ENCODE measurements at places on chromosomes 5 and 9. TPM values are rescaled to one million over a fixed set of nuclear protein-coding genes. Genes with fewer than 3 reads are reported as not detected.
A peak's percentile ranks its signal among the peaks of the same experiment; 100 is the strongest.

DNA sequence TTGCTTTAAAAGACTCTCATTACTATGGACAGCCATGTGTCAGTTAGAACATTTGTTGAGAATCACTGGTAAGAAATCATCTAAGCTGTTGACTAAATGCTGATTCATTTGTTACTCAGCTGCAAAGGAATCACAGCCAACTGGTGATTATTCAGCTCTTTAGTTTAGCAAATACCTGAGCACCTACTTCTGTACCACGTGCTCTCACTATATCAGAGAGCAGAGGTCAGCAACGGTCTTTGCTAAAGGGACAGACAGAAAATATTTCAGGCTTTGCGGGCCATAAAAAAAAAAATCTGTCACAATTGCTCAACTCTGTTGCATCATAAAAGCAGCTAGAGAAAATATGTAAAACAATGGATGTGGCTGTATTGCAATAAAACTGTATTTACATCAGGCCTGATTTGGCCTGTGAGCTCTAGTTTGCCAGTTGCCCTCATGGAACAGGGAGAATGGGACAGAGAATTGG is 377.6 kb downstream of the DNAH5 start:
- peak; percentile 83 for DNase-seq

DNA sequence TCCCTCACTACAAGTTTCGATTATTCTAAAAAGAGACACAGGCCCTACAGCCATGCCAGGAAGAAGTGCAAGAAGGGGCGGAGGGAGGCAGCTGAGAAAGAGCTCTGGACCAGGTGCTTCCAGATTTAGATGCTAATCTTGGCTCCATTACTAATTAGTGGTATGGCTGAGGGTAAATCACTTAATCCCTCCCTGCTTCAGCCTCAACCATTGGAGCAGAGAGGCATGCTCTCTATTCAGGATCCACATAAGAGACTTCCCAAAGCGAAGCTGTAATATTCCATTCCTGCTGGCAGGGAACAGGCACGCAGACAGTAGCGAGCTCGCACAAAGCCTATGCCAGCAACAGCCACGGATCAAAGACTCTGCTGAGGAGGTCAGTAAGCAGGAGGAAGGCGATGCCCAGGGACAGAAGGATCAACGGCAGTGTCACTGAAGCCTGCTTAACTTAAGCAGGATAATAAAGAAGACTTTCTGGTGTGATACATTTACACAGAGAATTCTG is 24.2 kb downstream of the LIFR start:
- no peak for DNase-seq

GRCh38 chr5:113508756-113509155 is 4.7 kb upstream of the YTHDC2 start:
- peak; percentile 34 for DNase-seq

IL5 gene
- not detected for total RNA-seq

- DNase-seq: no peak
These were observed 68.1 kb downstream of the ACTL7B start for GRCh38 chr9:108787690-108788048.

DNA sequence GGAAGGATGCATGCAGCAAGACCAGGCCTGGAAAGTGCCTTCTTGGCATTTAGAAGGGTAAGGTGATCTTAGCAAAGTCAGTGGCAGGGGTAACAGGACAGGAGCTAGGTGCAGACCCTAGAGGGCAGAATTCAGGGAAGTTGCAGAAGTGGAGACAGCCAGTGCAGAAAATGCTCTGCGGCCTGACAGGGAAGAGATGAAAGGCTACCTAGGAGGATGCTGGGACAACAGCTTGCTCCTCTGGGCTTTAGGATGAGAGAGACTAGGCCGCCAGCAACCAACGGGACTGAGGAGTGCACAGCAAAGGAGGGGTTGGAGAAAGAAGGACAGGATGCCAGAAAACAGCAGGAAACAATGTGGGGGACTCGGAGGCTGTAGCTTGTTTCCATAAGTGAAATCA is 219.9 kb downstream of the FSTL4 start:
- no peak for DNase-seq

- DNase-seq: no peak
These were observed 10.0 kb downstream of the MAP1B start for GRCh38 chr5:72117307-72117706.

TRIM52 gene
- total RNA-seq: 15.6 TPM

PCDHGB2 gene
- total RNA-seq: 5.7 TPM

- DNase-seq: peak; percentile 70
These were observed 86.7 kb downstream of the SLC1A3 start for GRCh38 chr5:36692791-36693763.

- no peak for DNase-seq
These were observed 46.5 kb downstream of the PTBP3 start for GRCh38 chr9:112286926-112287325.

DNA sequence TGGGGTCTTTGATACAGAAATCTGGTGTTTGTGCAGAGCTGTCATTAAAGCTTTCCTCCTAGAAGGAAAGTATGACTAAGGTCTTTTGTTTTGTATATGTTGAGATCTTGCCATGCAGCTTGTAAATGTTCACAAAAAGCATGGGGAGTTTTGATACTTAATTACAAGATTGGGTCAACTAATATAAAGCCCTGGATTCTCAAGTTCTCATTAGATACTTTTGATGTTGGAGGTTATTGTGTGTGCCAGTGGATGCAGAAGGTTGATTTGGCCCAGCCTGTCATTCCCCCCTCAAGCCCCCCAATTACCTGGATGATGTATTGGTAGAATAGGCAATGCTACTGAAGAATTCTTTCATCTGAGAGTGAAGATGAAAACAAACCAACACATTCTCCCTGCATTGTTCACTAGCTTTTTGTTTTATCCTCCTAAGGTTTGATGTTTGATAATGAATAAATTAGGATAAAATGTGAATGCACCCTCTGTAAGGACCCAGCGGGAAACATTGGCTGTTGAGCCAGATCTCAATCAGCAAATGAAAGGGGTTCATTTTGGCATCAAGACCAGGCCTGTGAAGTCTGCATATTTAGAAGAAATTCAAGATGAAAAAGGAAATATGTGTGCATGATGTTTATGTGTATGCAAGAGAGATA is 61.9 kb upstream of the ADAMTS19 start:
- DNase-seq: no peak

GRCh38 chr5:66633754-66634153 is 37.6 kb downstream of the MAST4 start:
- no peak for DNase-seq

DNA sequence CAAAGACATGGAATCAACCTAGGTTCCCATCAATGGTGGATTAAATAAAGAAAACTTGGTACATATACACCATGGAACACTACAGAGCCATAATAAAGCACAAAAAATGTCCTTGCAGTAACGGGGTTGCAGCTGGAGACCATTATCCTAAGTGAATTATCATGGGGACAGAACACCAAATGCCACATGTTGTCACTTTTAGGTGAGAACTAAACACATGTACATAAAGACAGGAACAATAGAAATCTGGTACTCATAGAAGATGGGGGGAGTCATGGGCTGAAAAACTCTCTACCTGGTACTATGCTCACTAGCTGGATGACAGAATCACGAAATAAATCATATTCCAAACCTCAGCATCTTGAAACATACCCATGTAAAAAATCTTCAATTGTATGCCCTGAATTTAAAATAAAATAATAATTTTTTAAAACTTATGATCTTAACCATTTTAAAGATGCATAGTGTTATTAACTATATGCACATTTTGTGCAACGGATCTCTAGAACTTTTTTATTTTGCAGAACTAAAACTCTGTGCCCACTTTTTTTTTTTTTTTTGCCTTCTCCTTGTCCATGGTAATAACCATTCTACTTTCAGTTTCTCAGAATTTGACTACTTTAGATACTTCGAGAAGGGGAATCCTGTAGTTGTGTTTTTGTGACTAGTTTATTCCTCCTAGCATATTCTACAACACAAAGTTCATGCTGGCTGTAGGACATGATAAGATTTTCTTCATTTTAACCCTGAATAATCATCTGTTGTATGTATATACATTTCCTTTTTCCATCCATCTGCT is 1081.6 kb upstream of the ACO1 start:
- no peak for DNase-seq

DNA sequence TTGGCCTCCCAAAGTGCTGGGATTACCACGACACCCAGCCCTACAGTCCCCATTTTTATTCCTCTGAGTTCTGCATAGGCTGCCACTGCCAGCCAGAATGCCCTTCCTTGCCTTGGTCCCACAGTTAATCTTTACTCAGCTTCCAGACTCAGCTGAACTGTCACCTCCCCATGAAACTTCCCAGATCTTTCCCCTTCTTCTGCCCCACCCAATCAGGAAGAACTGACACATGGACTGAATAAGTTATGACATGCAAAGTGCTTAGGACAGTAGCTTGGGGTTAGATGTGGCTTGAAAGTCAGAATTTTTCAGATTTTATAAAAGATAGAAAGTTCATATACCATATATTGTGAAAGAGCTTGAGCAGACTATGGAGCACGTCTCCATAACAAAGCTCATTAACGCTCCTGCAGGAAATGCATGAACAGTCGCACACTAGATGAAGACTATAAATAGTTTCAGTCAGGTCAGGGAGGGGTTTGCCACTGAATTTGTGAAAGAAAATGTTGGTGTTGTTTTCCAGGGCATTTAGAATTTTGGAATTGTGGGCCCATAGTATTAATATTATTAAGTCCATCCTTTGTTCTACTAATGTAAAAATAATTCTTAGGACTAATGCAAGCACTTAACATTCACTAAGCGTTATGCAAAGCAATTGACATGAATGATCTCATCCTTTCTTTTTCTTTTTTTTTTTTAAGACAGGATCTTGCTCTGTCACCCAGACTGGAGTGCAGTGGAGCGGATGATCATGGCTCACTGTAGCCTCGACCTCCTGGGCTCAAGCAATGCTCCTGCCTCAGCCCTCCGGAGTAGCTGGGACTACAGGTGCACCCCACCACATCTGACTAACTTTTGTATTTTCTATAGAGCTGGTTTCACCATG is 36.1 kb upstream of the DENND1A start:
- no peak for DNase-seq

DNA sequence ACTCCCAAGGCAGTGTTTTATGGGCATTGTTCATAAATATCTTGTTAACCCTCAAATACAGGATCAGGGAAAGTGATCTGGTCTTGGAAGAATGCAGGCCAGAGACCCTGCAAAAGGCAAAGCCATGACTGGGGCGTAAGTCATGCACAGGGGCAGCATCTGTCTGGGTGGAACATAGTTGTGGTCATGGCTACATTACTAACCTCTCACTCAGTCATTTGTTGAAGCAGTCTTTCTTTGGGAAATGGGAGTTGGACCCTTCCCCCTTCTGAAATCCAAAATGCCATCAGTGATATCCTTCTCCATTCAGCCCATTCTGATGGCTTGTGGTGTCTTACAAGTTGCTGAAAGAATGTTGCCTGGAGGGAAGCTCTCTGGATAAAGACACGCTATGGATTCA is 68.1 kb downstream of the GDNF start:
- peak; percentile 95 for DNase-seq

PCDH1 gene
- 0.90 TPM for total RNA-seq

OCLN gene
- 3.0 TPM for total RNA-seq

CSF1R gene
- total RNA-seq: under 0.01 TPM

CDH9 gene
- total RNA-seq: 0.16 TPM

LRRC19 gene
- total RNA-seq: not detected

- DNase-seq: peak; percentile 7
These were observed 964.9 kb downstream of the MAT2B start for GRCh38 chr5:164470312-164470711.

GRCh38 chr5:17723876-17724275 is 89.6 kb downstream of the TAF11L14 start:
- DNase-seq: no peak

PCDHGC3 gene
- 53.7 TPM for total RNA-seq

GRCh38 chr5:99600952-99601351 is 672.1 kb upstream of the CHD1 start:
- DNase-seq: no peak

- peak; percentile 19 for DNase-seq
These were observed 82.8 kb upstream of the TLE1 start for GRCh38 chr9:81772144-81772543.

- no peak for DNase-seq
These were observed 6.8 kb upstream of the CCL21 start for GRCh38 chr9:34716711-34717110.

DNA sequence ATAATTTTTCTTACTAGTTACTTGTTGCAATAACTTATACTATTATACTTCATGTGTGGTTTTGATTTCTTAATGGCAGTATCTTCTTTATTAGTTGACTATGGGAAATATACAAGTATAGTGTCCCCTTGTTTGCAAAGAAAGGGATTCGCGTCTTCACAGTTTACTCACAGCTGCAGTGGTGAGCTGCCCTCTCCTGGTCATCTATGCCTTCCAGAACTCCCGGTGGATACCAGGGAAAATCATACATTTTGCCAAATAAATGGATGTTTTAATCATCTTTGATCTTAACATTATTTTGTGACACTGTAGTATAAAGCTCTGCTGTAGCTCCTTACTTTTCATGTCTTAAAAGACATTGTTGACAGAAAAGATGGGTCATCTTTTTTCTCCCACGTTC is 142.0 kb downstream of the ZCCHC7 start:
- peak; percentile 63 for DNase-seq

ARL14EPL gene
- total RNA-seq: 0.18 TPM

NFX1 gene
- total RNA-seq: 27.5 TPM

ARHGEF39 gene
- total RNA-seq: 3.9 TPM

GRCh38 chr5:81207009-81207408 is 26.1 kb upstream of the CKMT2 start:
- peak; percentile 10 for DNase-seq

RLN2 gene
- not detected for total RNA-seq

DNA sequence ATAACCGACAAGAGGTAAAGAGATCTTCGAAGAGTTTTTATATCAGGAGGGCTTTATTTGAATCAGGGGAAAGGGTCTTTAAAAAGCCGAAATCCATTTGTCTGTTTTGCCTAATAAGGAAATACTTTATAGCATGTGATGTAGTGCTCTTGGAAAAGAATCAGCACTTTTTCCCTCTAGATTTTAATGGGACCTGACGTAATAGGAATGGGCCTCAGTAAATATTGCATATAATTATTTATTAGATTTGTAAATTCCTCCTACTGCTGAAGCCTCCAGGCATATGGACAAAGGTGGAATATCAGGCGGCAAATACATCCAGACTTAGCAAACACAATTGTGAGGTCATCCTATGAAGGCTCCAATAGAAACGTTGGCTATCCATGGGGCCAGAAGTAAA is 50.9 kb downstream of the ACTBL2 start:
- no peak for DNase-seq

PCDHB12 gene
- total RNA-seq: 0.18 TPM

- peak; percentile 34 for DNase-seq
These were observed at the start of gene VLDLR for GRCh38 chr9:2621722-2622460. Gene VLDLR, plus strand, starts transcription at chr9:2621787. Its CDS starts 403 bp downstream, at chr9:2622190.

DNA sequence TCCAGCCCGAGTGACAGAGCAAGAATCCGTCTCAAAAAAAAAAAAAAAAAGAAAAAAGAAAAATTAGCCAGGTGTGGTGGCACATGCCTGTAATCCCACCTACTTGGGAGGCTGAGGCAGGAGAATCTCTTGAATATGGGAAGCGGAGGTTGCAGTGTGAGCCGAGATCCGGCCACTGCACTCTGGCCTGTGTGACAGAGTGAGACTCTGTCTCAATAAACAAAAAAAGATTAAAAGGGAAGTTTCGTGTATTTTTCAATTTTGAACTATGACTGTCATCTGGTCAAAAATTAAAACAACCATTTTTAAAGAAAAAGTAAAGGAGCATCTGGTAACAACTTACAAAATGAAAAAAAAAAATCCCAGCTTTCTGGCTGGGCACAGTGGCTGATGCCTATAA is 36.3 kb upstream of the PLIN2 start:
- DNase-seq: no peak

- DNase-seq: peak; percentile 37
These were observed 372.8 kb downstream of the NR2F1-AS1 start for GRCh38 chr5:93208141-93208751.

All from fibroblast of the aortic adventitia (primary cell).